ENCODE measurements at places on chromosomes 1 and 21.
A peak's percentile ranks its signal among the peaks of the same experiment; 100 is the strongest.

- no peak for DNase-seq
These were observed 135.7 kb downstream of the ACTL8 start for GRCh38 chr1:17890815-17891191.

DNA sequence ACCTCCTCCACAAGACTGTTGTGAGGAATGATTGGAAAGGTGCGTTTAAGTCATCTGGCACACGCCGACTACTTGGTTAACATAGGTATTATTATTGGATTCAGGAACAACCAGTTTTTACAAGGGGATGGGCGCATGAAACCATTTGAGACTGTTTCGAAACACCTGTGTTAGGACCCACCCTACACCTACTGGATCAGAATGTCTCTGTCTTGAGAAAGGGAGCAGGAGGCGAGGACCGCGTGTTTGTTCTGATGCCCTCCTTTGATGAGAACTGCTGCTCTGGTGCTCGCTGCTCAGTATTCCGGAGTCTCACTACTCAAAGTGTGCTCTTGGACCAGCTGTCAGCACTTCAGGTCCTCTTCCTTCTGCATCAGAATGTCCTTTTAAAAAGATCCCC is 7.3 kb downstream of the H6PD start:
- DNase-seq: no peak

GRCh38 chr1:117061986-117062415 is 1.9 kb downstream of the TTF2 start:
- DNase-seq: peak; percentile 69

- DNase-seq: no peak
These were observed 1.6 kb upstream of the S100A6 start for GRCh38 chr1:153537376-153537730.

- peak; percentile 92 for DNase-seq
These were observed 639.5 kb downstream of the MATN1 start for GRCh38 chr1:30083800-30084464.

GRCh38 chr1:74480068-74480467 is 32.3 kb downstream of the LRRC53 start:
- DNase-seq: no peak

DNA sequence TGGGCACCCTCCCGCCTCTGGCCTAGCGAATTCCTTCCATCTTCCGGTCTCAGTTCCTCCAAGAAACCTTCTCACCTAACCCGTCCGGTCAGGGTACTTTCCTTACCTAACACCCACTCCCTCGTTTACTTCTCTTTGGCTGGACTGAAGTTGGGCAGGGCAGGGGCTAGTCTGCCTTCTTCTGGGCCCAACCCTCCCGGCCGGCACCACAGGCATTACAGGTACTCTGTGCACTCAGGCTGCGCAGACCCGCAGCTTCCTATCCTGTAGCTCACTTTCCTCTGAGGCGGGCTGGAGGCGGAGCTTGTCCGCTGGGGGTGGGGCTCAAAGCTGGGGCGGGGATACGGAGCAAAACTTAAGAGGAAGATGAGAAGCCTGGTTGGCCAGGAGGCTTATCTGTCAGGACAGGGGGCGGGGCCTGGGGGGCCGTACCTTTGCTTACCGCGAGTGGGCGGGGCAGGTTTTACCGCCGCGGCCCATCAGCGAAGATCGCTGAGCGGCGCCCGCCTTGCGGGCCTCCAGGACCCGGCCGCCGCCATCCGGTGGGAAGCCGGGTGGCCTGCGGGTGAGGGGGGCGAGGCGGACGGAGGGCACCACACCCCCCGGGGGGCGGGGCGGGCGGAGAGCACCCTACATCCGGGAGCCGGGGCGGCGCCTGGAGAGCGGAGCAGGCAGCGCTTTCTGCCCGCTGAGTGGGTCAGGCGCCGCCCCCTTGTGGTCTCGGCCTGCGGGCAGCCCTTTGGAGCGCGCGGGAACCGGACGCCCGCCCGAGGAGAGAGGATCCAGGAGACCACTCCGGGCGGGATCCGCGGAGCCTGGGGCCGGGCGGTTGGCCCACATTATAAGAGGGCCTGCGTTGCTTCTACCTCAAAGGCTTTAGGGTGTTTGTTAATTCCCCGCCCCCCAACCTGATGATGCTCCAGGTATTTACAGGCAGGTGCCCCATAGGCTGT is 31.9 kb downstream of the ZNF648 start:
- peak; percentile 87 for DNase-seq

- peak; percentile 91 for DNase-seq
These were observed 137.9 kb upstream of the EDN2 start for GRCh38 chr1:41622402-41622801.

- DNase-seq: no peak
These were observed 376.3 kb downstream of the KCNH1 start for GRCh38 chr1:210757677-210758076.

- peak; percentile 12 for DNase-seq
These were observed 32.7 kb upstream of the MTR start for GRCh38 chr1:236762410-236762809.

- no peak for DNase-seq
These were observed 1.2 kb downstream of the MCM3AP start for GRCh38 chr21:46284077-46284644.

DNA sequence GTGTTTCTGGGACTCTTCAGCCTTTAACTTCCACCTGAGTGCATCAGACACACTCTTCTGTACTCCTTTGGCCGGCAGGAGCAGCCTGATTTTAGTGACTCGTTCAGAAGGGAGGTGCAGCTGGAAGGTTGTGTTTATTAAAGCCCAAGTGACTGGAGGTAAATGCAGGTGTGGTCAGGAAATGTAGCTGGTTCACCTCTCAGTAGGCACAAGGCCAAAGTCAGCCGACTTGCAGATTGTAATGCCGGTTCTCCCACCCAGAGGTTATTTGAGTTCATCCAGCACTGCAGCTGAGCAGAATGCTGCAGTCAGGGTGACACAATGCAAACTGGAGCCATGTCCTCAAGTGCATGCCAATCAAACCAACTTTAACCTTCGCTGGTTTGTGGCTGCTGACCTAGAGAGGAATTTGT is 91.5 kb downstream of the SPATA46 start:
- DNase-seq: no peak

- DNase-seq: no peak
These were observed 192.9 kb downstream of the PCP4 start for GRCh38 chr21:40060083-40060677.

DNA sequence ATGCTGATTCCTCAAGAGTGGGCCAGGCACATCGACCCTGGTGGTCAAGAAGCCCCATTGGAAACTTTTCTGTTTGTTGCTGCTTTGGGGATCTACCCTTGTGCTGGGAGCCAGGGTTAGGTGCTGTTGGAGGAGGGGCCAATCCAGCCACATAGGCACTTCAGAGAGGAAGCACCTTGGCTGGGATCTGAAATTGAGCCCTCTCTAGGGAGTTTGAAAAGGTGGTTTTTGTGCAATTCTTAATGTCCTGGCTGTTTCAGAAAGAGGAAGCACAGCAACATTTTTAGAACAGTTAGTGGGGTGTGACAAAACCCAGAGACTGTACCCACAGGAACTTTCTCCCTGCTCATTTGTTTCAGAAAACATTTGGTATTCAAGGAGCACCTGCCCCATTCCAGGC is 17.2 kb upstream of the BEND5 start:
- no peak for DNase-seq

DNA sequence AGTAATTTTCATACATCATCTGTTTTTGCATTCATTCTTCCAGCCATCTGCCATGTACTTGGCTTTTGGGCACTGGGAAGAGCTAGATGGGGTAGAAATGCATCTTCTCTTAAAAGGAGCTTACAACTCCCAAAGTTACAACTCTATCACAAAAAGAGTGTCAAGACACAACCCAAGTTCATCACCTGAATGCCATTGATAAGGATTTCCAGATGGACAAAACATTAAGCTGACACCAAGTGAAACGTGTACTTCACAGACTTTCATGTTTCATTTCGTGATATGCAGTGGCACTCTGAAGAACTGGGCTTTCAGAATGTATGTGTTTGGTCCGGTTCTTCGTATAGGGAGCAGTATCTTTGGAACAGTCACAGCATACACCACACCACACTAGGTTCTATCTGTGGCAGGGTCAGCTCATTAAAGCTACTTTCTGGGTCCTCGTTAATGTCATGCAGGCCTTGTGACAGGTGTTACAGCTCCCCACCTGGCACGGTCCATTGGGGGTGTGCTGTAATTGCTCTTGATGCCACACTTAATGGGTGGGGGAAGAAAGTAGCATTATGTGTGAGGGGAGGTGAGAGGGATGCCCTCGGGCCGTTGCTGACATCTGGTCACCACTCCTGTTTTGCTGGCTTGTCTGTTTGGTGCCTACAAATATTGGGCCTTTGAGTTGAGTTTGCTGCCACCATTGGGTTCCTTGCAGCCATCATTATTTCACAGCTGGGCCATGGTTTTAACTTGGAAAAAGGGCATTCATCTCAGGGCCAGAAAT is 164.9 kb downstream of the NFIA start:
- DNase-seq: no peak

- no peak for DNase-seq
These were observed 376.8 kb downstream of the SEC16B start for GRCh38 chr1:177593105-177593504.

- no peak for DNase-seq
These were observed 16.2 kb downstream of the CSRP1 start for GRCh38 chr1:201490708-201491131.

GRCh38 chr1:62336638-62336994 is 17.4 kb upstream of the KANK4 start:
- no peak for DNase-seq

- peak; percentile 48 for DNase-seq
These were observed 18.1 kb downstream of the KNCN start for GRCh38 chr1:46533179-46533864.

DNA sequence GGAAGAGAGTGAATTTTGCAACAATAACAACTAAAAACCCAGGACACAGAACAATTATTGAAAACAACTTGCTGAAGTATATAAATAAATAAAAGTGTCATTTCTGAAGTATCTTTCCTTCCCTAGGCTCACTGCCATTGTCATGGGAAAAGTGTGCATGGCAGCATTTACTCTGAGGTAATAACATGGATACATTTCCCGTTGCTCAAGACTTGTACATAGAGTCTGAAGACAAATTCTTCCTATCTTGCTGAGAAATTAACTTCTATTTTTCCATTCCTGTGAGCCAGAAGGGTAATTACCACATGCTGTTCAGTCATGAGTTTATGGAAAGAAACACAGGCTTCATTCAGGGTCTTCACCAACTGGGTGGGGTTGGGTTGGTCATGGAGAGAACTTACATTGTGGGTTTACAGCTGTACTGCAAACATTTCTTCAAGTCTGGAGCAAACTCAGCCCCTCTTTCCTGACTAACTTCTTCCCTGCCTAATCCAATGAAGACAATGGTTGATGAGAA is 32.2 kb downstream of the ST6GALNAC3 start:
- DNase-seq: no peak

DNA sequence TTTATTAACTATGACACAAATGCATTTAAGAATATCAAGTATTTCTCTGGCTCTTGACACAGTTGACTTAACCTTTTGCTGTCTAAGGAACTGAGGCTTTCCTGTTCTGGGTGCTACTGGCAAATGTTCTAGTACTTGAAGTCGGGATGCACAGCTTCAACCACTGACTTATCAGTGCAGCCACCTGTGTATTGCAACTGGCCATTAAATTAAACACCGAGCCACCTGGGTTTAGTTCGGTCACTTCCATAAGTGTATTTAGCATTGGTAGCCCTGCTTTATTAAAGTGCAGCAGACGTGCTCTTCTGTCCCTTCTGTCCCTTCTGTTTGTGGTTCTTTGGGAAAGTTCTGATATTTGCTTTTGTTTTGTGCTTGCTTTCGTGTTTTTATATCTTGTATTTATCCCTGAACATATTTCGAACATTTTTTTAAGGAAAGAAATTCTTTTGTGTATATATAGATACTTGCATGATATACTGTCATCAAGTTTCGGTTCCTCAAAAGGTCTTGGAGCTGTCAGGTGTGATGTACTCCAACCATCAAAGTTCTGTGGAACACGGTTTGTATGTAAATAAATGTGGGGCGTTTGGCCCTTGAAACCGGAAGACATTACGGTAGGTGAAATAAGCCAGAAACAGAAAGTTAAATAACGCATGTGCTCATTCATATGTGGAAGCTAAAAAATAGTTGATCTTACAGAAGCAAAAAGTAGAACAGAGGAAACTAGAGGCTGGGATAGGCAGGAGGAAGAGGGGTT is 297.9 kb upstream of the GREM2 start:
- no peak for DNase-seq

DNA sequence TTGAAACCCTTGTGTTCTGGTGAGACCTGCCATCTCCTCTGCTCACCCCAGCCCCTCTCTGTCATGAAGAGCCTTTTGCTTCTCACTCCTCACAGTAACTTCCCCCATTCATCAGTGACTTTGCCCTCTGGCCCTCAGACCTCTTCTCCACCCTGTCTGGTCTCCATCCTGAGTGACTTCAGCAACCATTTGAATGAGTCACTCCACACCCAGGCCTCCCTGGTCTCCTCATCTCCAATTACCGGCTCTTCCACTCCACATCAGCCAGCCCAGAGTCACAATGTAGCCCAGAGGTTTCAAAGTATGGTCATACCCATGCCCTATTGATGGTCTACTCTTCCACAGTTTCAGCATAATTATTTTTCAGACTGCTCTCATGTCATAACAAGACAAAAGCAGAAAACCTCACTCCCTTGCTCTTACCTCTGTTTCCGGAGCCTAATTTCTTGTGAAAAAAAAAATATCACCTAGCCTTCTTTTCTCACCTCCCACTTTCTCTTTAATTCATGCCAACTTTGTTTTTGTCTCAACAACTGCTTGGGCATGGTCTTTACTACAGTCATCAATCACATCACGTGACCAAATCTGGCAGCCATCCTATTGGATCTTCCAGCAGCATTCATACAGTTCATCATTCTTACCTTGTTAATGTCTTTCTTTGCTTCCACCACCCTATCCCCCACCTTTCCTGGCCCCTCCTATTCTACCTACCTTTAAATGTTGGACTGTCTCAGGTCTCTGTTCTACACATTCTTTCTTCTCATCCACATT is 35.6 kb upstream of the NEK7 start:
- DNase-seq: peak; percentile 99

DNA sequence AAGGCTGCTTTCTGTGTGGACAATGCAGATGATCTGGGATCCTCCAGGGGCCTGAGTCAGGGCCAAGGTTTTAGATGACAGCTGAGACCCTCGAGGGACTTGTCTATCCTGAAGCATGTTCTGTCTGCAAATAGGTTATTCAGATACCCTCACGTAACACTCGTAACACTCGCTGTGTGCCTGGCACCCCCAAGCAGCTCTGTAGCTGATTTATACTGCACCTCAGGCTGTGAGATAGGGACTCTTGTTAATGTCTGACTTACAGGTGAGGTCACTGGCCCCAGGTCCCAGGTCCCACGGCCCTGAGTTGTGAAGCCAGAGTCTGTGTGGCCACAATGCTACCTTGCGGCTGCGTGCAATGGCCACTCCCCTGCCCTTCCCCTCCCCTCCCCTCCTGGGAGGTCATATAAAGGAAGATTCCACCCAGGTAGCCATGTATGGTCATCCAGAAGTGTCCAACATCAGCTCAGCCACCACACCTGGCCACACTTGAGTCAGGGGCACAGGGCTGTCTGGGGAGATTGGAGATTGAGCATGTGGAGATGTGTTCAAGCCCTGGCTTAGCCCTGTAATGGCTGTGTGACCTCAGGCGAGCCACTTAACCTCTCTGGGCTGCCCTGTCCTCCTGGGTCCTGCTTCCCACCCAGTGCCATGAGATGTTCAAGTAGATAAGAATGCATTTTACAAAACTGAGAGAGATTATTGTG is 687.7 kb downstream of the MATN1 start:
- DNase-seq: no peak

- peak; percentile 81 for DNase-seq
These were observed 42.7 kb downstream of the APP start for GRCh38 chr21:26127918-26128317.
